ENCODE measurements at places on chromosomes 7 and 10.
A peak's percentile ranks its signal among the peaks of the same experiment; 100 is the strongest.

GRCh38 chr7:3029138-3029537 is 14.5 kb downstream of the CARD11 start:
- DNase-seq = no peak
- no peaks in the 10 kb centered on the region for H3K27me3 ChIP-seq
- H3K4me1 ChIP-seq = peaks cover 36% of the 10 kb centered on the region
- no peak overlapping the region for H3K4me3 ChIP-seq
- H3K36me3 ChIP-seq = peaks cover 12% of the 10 kb centered on the region
- peak overlapping the region; percentile 78 for H3K27ac ChIP-seq

- peaks cover 19% of the 10 kb centered on the region for H3K4me1 ChIP-seq
- H3K27ac ChIP-seq = peak within 1 kb of the TSS; percentile 92
- peak; percentile 90 for DNase-seq
- no peaks in the 10 kb centered on the region for H3K27me3 ChIP-seq
- H3K36me3 ChIP-seq = peaks cover 7% of the 10 kb centered on the region
Observed at GRCh38 chr7:32490127-32490796, at the start of gene LSM5. Gene LSM5 (minus strand): TSS chr7:32490380. CDS start chr7:32490365, 15 bp downstream.

DNA sequence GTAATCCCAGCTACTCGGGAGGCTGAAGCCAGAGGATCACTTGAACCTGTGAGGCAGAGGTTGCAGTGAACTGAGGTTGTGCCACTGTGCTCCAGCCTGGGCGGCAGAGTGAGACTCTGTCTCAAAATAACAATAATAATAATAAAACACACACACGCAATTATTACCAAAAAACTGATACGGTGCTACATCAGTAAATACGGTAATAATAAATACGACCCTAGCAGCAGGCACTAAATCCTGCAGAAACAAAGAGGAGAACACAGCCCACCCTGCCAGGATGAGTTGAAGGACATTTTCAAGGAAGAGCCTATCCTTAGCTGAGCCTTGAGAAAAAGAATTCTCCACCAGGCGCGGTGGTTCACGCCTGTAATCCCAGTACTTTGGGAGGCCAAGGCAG is 34.4 kb upstream of the GTF2I start:
- H3K36me3 ChIP-seq = no peaks in the 10 kb centered on the region
- H3K4me3 ChIP-seq = no peak overlapping the region
- H3K27me3 ChIP-seq = no peaks in the 10 kb centered on the region
- no peaks in the 10 kb centered on the region for H3K4me1 ChIP-seq
- no peak overlapping the region for H3K27ac ChIP-seq

DNA sequence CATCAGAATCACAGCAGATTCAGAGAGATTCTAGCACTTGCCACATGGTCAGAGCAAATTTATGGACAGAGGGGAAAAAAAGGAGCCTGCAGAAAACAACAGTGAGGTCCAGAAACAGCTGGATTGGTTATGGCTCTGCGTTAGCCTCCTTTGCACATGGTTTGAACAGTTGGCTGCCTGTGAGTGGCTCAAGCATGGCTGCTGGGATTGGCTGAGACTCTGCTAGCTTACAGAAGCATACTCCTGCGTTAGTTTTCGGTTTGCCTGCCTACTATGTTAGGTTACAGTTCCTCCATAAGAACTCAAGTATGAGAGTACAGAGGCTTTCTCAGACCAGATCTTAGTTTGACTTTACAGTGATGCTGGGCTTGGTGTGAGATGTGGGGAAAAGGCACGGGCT is 80.7 kb upstream of the WDR11 start:
- DNase-seq = no peak
- H3K27me3 ChIP-seq = peaks cover 10% of the 10 kb centered on the region
- H3K36me3 ChIP-seq = no peaks in the 10 kb centered on the region
- H3K27ac ChIP-seq = no peak overlapping the region

DNA sequence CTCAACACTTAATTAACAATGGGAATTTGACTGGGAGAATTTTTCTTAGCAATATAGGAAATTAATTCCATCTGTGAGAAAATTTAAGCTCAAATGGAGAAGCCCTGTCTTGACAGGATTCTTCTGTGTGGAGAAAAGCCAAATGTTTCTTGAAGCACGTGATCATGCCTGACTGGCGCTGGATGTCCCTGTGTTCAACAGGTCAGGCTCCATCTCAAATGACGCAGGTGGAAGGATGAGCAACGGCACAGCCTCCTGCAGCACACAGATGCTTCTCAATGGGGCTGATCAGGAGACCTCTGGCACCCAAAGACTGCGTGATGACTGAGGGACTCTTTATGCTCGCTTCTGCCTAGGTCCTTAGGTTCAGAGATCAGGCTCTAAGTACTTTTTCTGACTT is 143.8 kb downstream of the RSU1 start:
- no peak overlapping the region for H3K27ac ChIP-seq
- H3K4me1 ChIP-seq = peaks cover 17% of the 10 kb centered on the region
- DNase-seq = no peak
- H3K36me3 ChIP-seq = peaks cover 23% of the 10 kb centered on the region
- H3K27me3 ChIP-seq = no peaks in the 10 kb centered on the region
- no peak overlapping the region for H3K4me3 ChIP-seq

GRCh38 chr7:66296557-66296956 is 91.4 kb downstream of the TPST1 start:
- H3K27ac ChIP-seq = peak overlapping the region; percentile 79
- H3K4me1 ChIP-seq = peaks cover 14% of the 10 kb centered on the region
- peaks cover 12% of the 10 kb centered on the region for H3K36me3 ChIP-seq

- H3K27ac ChIP-seq = no peak overlapping the region
- no peak for DNase-seq
- H3K27me3 ChIP-seq = no peaks in the 10 kb centered on the region
- no peaks in the 10 kb centered on the region for H3K4me1 ChIP-seq
Observed at GRCh38 chr10:3159152-3159551, 13.4 kb downstream of the PITRM1 start.

DNA sequence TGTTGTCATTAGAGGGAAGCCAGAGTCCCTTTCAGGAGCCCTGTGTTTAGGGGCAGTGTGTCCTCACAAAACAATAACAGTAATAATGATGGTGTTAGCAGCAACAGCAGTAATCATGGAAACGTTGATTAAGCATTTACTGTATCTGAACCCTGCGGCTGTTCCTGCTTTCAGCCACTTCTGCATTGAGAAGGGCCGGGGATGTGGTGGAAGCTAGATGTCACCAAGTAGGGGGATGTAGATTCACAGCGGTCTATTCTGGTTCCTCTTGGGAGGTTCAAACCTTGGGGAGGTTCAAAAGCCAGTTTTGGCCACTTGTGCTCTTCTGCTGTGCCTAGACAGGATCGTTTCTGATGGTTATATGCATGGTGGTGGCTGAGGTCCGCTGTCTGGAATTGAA is 44.8 kb downstream of the PRPF18 start:
- no peak overlapping the region for H3K27ac ChIP-seq
- no peaks in the 10 kb centered on the region for H3K4me1 ChIP-seq
- no peaks in the 10 kb centered on the region for H3K27me3 ChIP-seq
- H3K36me3 ChIP-seq = peaks cover 14% of the 10 kb centered on the region
- DNase-seq = no peak

DNA sequence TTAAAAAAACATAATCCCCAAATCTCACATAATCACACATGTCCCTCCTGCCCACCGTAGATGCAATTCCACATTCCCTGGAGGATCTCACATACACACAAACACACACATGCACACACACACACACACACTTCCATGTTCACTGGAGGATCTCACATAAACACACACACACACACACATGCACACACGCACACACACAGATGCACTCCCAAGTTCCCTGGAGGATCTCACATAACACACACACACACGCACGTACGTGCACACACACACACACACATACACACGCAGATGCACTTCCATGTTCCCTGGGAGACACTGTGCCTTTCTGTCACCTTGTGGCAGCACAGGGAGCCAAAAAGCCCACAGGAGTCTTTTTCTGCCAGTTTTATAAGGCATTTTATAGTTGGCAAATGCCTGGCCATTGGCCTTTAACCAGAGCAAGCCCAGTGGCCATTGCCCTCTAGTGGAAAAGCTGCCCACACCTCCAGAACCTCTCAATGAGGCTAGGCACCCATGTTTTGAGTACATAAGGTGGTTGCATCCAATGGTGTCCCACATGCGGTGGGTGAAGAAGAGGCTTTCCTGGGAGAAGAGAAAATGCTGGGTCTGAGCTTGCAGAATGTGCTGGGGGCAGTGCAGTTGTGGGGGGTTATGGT is 115.4 kb upstream of the ACBD5 start:
- no peak overlapping the region for H3K4me3 ChIP-seq
- H3K27me3 ChIP-seq = peaks cover 6% of the 10 kb centered on the region
- peaks cover 9% of the 10 kb centered on the region for H3K4me1 ChIP-seq
- H3K36me3 ChIP-seq = no peaks in the 10 kb centered on the region
- no peak for DNase-seq

DNA sequence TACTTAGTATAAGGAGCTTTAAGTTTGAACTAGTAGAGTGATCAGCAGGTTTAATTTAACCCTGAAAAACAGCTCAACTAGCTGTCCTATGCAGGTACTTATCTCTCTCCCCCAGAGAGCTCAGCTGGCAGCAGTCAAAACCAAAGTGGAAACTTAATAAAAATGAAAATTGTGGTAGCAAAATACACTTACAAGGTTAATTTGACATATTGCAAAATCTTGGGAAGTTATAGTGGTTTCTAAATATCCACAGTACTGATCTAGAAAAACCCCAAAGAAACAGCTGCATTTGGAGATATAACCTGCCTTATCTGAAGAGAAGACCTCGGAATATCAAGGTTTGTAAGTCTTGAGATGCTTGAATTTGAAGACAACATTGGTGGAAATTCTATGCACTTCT is 269.2 kb downstream of the RNLS start:
- no peak for DNase-seq
- H3K4me3 ChIP-seq = no peak overlapping the region
- peaks cover 2% of the 10 kb centered on the region for H3K36me3 ChIP-seq
- no peaks in the 10 kb centered on the region for H3K27me3 ChIP-seq
- H3K4me1 ChIP-seq = peaks cover 7% of the 10 kb centered on the region

DNA sequence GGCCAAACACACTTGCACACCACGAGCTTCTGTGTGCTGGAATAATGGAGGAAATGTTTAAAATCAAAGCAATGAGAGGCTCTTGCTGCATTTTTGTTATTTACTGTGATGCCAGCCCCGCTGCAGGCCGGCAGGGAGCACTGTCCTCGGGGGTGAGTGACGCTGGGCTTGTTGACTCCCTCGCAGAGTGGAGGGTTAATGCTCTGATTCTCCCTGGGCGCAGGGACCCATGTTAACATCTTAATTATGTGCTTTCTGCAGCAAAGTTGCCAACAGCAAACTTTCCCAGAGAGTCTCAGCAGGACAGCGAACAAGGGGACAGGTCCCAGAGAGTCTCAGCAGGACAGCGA is 22.9 kb downstream of the SCART1 start:
- no peaks in the 10 kb centered on the region for H3K27me3 ChIP-seq
- no peaks in the 10 kb centered on the region for H3K36me3 ChIP-seq
- no peak for DNase-seq
- H3K4me3 ChIP-seq = no peak overlapping the region
- no peak overlapping the region for H3K27ac ChIP-seq

DNA sequence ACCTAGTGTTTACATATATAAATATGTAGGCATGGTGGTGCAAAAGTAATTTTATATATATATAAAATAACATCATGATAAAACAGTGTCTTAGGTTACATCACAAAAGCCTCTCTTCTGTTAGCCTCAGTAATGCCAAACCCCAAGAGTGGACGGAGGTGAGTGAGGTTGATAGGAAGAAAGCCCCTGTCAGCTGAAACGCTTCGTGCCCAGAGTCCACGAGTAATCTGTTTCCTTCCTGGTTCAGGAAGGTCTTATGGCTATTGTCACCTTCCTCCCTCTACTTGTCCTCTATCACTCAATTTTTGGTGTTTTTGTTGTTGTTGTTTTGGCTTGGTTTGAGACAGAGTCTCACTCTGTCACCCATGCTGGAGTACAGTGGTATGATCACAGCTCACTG is 41.5 kb downstream of the THNSL1 start:
- no peak for DNase-seq
- H3K27me3 ChIP-seq = no peaks in the 10 kb centered on the region
- H3K36me3 ChIP-seq = no peaks in the 10 kb centered on the region

GRCh38 chr10:667096-667495 is 22.4 kb downstream of the DIP2C start:
- peaks cover 8% of the 10 kb centered on the region for H3K4me1 ChIP-seq
- no peak for DNase-seq
- H3K27ac ChIP-seq = no peak overlapping the region

DNA sequence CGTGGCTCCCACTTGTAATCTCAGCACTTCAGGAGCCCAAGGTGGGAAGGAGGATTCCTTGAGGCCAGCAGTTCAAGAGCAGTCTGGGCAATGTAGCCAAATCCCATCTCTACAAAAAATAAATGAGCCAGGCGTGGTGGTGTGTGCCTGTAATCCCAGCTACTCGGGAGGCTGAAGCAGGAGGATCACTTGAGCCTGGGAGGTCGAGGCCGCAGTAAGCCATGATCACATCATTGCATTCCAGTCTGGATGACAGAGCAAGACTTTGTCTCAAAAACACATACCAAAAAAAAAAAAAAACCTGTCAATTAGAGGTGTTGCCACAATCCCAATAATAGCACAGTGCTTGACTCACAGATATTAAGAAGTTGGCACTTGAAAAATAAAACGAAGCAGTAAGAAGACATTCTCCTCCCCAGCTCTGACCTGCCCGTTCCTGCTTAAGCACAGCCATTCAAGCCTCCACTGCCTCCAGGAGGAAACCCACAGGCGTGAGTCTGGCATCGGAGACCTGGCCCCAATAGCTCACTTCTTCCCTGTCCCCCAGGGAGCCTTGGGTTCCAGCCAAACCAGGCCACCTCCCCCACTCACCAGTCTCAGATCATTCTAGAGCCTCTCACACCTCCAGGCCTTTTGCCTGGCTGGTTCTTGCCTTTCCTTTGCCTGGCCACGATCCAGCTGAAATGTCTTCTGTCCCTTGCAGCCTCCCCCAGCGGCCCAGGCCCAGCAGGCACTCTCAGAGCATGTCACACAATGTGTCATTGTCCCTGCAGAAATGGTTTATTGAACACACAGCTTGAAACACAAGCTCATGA is 45.3 kb upstream of the GTF2I start:
- no peaks in the 10 kb centered on the region for H3K36me3 ChIP-seq
- no peaks in the 10 kb centered on the region for H3K27me3 ChIP-seq
- no peak overlapping the region for H3K4me3 ChIP-seq
- DNase-seq = no peak

GRCh38 chr10:67780759-67781538 is 57.0 kb downstream of the DNAJC12 start:
- DNase-seq = no peak
- H3K36me3 ChIP-seq = no peaks in the 10 kb centered on the region
- no peak overlapping the region for H3K4me3 ChIP-seq
- no peak overlapping the region for H3K27ac ChIP-seq
- H3K27me3 ChIP-seq = no peaks in the 10 kb centered on the region

DNA sequence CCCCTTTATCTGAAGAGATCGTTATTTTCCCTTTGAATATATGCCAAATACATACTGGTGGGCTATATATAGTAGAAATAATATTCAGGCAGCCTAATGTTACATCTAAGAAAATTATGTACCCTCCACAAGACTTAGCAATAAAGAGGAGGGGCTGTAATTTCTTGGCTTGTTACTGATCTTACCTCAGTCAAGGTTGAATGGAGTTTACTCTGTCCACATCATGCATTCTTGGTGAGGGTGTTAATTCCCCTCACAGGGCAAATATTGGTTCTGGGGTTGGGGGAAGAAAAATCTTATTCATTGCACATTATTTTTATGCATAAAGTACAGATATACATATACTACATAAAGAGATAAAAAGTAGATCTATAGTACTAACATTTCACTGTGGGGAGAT is 145.8 kb upstream of the ANK3 start:
- H3K4me1 ChIP-seq = no peaks in the 10 kb centered on the region
- no peak for DNase-seq
- peak overlapping the region; percentile 56 for H3K4me3 ChIP-seq

- H3K4me3 ChIP-seq = no peak overlapping the region
- H3K36me3 ChIP-seq = no peaks in the 10 kb centered on the region
- H3K27ac ChIP-seq = no peak overlapping the region
Observed at GRCh38 chr10:590721-591120, 98.7 kb downstream of the DIP2C start.

All from natural killer cell treated with Interleukin-12 subunit alpha and Interleukin-12 subunit beta and Interleukin-15 and Interleukin-18, amount 100 ng/mL, for 72 hours (primary cell).